ENCODE measurements at places on chromosomes 7 and 10. TPM values are rescaled to one million over a fixed set of nuclear protein-coding genes. Genes with fewer than 3 reads are reported as not detected.

DNA sequence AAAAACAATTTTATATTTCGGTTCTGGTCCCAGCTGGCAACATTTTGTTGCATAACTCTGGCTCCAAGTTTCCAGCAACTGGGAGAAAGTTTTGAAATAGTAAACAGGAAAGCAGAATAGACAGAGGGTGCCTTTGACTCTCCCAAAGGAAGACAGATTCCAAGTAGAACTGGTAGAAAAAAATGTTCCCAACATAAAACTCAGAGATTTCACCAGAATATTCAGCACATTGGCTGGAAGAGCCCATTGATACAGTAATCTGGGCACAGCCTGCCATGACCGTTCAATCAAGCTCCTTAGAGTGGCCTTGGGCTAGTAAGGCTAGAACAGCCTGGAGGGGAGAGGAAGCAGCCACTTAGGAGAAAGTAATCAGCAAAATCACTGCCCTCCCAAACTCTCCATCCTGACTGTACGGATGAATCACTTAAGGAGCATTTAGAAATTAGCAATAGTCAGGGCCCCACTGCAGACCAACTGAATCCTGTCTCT is 120.4 kb downstream of the CUBN start:
- no peak for DNase-seq

KCTD7 gene
- 6.9 TPM for total RNA-seq

NXPH1 gene
- total RNA-seq: not detected

DNA sequence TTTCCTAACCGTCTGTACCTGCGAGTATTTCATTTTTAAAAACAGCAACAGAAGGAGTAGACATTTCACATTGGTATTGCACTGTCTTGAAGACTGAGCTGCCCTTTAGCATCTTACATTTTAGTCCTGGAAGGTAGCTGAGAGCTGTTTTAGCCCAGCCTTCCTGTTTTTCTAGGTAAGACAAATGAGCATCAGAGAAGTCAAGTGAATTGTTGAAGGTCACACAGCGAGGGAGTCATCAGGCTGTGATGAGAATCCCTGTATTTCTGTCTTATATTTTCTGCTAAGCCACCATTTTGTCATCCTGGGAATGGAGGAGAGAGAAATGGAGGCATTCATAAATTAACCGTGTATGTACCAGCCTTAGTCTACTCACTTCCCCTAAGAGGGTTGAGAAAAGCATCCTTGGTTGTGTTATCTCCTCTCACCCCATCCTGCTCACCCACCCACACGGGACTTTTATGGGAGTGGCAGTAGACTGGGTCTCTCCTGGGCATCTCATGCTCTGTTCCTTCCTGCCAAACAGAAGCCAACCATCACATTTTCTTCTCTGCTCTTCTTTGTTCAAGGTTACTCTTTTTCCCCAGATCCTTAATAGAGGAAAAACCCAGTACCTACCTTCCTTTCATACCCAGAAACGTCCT is 8.5 kb downstream of the RBM20 start:
- no peak for DNase-seq

NUTM2D gene
- total RNA-seq: 1.1 TPM

- no peak for DNase-seq
Measured at GRCh38 chr10:7547206-7547605, 119.6 kb downstream of the ITIH5 start.

SPDYE9 gene
- not detected for total RNA-seq

DNA sequence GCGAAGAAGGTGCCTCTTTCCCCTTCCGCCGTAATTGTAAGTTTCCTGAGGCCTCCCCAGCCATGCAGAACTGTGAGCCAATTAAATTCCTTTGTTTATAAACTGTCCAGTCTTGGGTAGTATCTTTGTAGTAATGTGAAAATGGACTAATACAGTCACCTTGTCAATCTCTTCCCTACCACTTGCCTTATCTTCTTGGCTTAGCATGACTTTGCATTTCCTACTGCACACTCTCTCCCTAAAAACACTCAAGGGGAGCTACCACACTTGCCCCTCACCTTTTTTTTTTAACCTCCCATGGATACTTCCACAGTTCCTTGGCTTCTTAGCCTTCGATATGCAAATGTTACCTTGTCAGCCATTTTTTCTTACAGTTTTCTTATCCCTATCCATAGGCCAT is 7.4 kb upstream of the CDK6 start:
- no peak for DNase-seq

All from G401 (cell line).